ENCODE measurements at places on chromosomes 7 and 10.

GRCh38 chr7:28478656-28479055 lies 66.3 kb downstream of the CREB5 start:
- DNase-seq: no peak

GRCh38 chr7:64098-64915 lies 128.1 kb upstream of the FAM20C start:
- peak; percentile 24 for DNase-seq

- no peak for DNase-seq
These were observed 28.7 kb upstream of the CD36 start for GRCh38 chr7:80609751-80610150.

- DNase-seq: no peak
These were observed 167.7 kb downstream of the SEMA3D start for GRCh38 chr7:85019176-85019575.

DNA sequence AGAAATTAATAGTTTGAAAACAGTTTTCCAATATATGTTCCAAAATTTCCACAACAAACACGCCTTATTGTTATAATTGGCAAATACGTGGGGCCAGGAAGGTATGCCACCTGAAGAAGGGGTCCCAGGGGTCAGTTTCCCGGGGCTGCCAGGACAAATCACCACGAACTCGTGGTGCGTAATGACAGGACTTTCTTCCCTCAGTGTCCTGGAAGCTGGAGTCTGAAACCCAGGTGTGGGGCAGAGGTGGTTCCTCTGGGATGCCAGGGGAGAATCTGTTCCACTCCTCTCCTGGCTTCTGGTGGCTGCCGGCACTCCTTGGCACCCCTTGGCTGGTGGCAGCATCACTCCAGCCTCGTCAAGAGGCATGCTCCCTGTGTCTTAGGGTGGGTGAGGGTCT lies 56.7 kb downstream of the CHST15 start:
- no peak for DNase-seq

DNA sequence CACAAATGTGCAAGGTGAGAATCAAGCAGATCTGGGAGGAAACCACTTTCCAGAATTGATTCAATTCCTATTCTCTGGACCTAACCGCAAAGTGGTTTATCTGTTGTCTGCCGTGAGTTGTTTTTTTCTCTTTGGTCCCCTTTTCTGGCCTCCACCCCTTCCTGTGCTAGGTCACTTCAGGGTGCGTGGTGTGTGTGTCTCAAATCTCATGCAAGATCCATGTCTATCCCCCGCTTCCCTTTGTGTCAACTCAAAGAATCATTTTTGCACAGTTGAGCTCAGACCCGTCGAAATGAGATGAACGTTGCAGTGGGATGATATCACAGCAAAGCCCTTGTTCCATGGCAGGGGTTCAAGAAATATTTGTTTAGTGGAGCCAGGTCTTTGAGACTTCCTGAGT lies 184.5 kb downstream of the GATA3 start:
- peak; percentile 55 for DNase-seq

GRCh38 chr10:112783351-112784021 lies 166.6 kb upstream of the TCF7L2 start:
- DNase-seq: no peak

- no peak for DNase-seq
These were observed 116.6 kb downstream of the PTPN20 start for GRCh38 chr10:47027784-47028260.

- no peak for DNase-seq
These were observed 88.0 kb upstream of the PFKP start for GRCh38 chr10:2979306-2979705.

DNA sequence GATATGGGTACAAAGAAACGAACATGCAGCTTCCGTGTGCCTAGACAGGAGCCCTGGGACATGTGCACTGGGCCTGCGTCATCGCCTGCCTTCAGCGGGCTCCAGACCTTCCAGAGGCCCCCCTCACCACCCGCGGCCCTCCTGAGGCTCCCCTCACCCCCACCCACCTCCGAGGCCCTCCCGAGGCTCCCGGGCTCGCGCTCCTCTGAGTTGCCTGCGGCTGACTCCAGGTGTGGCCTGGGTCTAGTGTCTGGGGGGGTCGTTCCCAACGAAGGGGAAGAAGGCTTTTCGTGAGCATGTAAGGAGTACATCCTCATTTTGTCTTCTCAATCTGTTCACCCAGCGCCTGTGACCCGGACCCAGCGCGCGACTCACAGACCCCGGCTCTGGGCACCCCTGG lies 177.3 kb upstream of the ZNF32 start:
- no peak for DNase-seq

DNA sequence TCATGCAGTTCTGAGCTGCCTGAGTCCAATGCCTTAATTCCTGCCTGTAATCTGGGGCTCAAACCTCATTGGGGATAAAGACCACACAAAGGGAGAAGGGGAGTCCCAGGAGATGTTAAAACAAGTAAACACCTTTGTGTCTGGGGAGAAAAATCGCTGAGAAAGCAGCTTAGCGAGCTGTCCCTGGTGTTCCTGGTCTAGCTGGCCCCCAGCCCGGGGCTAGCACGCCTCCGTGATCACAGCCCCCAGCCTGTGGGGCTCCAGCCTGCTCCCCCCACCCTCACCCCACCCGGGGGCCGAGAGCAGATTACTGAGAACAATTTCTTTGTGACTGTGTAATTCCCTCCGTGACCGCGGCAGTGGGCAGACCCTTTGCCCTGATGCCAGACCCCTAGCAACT lies 24.8 kb downstream of the DPCD start:
- DNase-seq: no peak

DNA sequence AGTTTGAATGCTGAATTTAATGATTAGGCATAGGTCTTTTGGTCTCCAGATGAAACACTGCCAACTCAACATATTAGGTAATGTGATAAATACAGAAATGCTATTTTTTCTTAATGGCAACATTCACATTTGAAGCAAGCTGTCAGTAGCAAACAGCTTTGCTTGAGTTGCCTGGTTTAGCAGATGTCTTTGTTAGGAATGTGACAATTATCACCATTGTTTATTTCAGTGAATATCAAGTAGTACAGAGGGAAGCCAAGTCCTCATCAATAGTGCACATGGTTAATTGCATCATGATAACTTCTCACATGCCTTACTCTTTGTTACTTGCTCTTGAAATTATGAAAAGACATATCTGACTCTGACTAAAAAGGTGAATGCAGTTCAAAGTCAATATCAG lies 23.7 kb upstream of the SEPTIN7 start:
- DNase-seq: no peak

DNA sequence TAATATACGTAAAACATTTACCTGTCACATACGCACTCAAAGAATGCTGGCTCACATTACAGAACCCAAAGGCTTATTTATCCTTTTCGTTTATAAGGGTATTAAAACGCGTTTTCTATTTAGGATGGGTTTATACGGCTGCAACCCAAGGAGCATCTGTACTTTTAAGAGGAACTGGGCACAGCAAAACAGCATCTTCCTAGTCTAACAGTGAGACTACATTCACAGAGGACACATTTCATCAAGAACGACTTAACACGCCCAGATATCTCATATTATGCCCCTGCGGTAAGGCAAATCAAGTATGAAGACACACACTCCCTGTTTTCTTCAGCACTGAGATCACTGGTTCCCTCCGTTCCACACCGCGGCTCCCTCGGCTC lies 533 bp upstream of the DMTF1 start:
- no peak for DNase-seq

DNA sequence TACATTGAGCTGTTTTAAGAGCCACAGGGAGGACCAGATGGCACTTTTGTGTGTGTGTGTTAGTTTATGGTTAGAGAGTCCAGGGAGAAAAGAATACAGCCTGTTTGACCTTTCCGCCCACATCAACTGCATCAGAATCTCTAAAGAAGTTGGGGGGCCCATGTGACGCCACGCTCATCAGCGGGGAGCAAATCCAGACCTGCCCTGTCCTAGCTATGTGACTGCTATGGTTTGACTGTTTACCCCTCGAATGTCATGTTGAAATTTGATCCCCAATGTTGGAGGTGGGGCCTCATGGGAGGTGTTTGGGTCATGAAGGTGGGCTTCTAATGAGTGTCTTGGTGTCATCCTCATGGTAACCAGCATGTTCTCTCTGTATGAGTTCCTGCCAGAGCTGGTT lies 128.0 kb downstream of the ADRA2A start:
- DNase-seq: no peak

DNA sequence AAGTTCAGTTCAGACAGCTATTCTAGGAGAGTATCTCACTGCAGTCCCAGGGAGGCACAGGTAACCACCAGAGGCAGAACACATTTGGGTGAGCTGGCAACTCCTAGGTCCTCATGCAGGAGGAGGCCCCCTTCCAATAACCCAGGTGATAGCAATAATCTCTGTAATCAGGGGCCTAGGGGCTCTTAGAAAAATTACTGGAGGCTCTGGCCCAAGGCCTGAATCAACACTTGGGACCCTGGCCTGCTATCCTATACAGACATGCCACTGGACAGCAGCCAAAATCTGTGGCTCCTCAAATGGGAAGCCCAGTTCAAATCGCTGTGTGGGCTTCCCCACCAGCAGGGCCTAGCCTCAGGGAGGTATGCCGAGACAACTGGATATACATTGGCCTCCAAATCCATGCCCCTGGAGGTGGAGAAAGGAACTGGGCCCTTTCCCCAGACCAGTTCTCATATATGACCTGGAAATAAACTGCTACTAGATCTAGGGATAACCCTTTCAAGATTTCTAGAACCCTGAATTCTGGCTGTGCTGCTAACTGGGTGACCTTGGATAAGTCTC lies 1.6 kb downstream of the AVPI1 start:
- DNase-seq: no peak

DNA sequence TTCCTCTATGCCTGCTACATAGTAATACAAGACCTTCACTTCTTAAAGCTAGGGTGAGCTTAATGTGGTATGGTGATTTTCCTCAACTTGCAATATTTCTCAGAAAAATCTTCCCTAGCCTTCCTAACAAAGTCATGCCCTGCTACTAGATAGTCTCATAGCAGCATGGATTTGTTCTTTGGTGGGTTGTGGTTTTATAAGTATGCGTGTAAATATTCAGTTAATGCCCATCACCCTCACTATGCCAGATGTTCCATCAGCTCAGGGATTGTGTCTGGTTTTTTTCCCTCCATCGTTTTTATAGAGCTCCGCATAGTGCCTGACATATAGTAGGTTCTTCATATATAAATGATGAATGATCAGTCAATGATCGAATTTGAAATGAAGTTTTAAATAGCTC lies 182.8 kb downstream of the CREB5 start:
- DNase-seq: no peak

DNA sequence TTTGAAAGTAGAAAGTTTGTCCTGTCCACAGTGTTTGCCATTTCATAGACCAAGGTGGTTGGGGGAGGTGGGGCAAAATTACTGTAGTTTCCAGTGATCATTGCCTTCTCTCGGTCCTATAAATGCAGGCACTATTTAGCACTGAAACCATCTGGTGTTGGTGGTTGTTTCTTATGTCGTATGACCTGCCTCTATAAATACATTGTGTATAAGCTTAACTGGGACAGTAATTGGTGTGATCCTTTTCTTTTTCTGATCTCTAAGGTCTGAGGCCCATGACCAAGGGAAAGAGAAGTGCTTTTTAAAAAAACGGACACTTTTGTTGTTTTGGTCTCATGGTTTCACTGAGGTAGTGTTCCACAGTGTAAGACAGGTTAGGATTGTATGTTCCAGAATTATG lies 63.1 kb downstream of the AUTS2 start:
- no peak for DNase-seq

GRCh38 chr7:99876491-99876890 lies 342 bp downstream of the OR2AE1 start:
- DNase-seq: no peak

DNA sequence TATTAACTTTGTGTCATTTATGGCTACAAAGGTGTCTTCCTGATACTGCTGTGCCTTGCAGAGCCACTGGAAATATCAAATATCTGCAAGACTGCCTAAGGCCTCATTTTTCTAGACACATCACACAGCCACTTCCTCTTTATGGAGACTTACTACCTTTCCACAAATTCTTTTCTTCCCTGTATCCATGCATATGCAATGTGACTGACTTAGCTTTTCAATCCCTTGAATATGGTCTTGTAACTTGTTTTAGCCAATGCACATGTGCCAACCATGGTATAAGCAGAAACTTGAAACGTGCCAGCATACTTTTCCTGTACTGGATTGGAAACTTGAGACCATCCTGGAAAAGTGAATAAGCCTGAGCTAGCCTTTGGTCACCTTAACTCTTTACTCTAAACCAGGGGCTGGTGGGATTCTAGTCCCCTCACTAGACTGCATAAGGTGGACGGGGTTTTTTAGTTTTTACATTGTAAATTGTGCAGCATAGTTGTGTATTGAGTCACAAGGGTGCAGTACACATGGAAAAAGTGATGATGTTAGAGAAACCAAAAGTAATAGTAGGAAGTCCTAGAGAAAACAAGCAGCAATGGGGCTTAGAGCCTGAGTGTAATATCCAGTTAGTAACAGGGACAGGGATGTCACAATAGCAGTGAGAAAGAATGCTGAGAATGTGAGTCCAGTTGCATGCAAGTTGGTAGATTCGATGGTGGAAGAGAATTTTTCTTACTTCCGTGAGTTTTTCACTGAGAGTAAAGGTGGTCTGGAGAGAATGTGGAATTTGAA lies 879.5 kb downstream of the SORCS1 start:
- no peak for DNase-seq

DNA sequence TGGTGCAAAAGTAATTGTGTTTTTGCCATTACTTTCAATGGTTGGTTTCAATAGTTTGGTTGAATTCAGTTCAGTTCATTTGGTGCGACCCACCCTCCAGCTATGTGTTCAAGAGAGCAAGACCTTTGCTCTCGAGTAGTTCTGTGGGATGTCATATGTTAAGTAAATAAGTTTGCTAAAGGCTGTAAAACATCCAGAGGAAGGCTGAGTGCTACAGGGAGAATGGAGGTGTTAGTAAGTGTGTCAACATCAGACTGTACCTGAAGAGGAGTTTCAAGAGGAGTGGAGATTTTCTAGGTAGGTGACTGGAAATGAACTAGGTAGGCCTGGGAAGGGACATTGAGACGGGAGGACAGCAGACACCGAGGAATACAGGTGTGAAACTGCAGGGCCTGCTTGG lies 147.7 kb downstream of the SH2D4B start:
- no peak for DNase-seq

- DNase-seq: no peak
These were observed 31.5 kb downstream of the FAM20C start for GRCh38 chr7:223861-224260.

DNA sequence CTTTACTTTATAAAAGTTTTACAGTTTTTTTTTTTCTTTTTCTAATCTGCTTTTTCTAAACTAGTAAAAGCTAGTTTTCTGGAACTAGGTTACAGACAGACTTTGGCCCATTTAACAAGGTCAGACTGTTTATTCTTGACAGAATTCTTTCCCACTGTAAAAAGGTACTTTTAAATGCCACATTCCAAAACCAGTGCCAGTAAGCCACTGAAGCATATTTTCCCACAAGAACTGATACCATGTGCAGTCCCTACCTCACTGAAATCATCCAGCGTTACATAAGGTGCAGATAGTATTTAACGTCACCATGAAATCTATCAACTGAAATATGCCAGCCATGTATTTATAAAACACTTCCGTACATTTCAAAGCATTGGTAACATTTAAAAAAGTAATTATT lies 121.6 kb downstream of the CDK6 start:
- no peak for DNase-seq
